ENCODE measurements at places on chromosomes 4 and X.

DNA sequence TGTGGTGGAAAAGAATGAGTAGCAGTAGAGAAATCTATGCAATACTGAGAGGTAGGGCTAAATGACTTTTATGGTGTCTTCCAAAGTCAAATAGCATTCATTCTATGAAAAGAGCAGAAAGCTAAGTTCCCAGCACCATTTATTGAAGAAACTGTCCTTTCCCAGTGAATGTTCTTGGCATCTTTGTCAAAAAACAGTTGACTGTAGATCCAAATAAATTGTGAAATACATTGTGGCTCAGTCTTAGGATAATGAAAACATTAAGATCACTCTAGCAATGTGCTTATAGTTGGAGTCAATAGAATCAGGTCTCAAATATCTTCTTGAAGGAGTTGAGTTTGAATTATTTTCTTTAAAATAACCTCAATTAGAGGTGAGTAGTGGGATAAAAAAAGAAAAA lies 19.4 kb downstream of the AREG start:
- DNase-seq: no peak

- no peak for DNase-seq
These were observed 20.0 kb downstream of the ZNF330 start for GRCh38 chr4:141240671-141241070.

- DNase-seq: no peak
These were observed 21.9 kb upstream of the ZNF81 start for GRCh38 chrX:47814851-47815250.

- DNase-seq: no peak
These were observed 40.6 kb downstream of the ARHGAP10 start for GRCh38 chr4:147772459-147772969.

All from suppressor macrophage (primary cell).